Activated CD8-positive, alpha-beta memory T cell treated with anti-CD3 and anti-CD28 coated beads, Interleukin-2, amount 50 U/mL, for 48 hours (primary cell): ENCODE measurements at places on chromosomes 16 and 17.

- no peak for DNase-seq
Observed at GRCh38 chr16:67783353-67783725, 23.0 kb downstream of the RANBP10 start.

- no peak for DNase-seq
Observed at GRCh38 chr17:83007504-83008185, 71.8 kb upstream of the METRNL start.

DNA sequence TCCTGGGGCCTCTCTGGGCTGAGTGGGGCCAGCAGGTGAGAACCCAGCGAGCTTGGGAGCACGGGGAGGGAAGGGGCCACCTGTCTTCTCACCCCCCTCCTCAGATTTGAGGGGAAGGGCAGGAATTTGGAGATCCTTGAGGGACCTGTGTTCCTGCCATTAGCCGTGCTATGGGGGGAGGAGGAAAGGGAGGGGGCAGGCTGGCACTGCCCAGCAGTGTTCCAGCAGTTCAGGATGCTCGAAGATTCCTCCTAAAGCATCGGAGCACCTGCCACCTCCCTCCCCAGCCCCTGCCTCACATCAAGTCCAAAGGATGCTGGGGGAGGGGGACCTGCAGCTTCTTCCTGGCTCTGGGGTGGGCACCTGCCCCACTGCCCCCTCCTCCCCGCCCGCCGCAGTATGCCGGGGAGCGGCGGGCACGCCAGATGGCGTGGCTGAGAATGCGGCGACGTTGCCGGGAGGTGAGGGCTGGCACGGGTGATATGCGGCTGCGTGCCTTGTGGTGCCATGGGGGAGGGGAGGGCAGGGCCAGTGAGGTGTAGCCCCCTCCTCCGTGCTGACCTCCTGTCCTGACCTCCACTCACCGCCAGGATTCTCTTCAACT lies 4.7 kb upstream of the NEUROD2 start:
- no peak for DNase-seq

DNA sequence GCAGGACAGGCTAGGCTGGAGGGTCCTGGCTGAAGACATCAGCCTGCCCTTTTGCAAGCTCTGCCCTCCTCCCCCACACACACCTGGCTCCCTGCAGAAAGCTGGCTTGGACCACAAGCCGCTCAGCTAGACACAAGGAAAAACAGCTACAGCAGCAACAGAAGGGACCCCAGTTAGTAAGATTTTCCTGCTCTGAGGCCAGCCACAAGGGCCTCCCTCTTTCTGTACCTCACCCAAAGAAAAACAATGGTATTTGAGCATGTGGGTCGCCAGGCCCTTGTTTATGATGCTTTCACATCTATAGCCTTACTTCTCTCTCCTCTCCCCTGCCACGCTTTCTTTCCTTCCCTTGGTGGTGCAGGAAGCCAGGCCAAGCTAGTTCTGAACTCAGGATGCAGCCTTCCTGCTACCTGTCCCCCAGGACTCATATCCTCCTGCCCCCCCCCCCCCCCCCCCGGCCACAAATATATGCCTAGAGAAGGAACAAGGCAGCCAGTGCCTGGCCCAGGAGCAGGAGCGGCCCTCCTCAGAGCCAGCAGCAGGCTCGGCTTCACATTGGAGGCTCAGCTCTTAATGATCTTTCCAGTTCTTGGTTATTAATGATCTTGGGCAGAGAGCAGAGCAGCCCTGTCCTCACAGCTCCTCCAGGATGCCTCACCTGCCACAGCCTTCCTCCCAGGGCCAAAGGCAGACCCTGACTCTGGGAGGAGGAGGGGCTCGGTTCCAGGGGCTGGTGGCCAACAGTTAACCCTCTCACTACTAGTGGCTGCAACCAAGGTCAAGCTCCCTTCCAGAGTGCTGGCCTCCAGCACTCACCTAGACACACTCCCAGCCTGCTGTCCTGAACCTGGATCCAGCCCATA lies 19.5 kb downstream of the GRIN2C start:
- no peak for DNase-seq

- DNase-seq: no peak
Observed at GRCh38 chr16:3467921-3468320, 24.4 kb downstream of the NAA60 start.

DNA sequence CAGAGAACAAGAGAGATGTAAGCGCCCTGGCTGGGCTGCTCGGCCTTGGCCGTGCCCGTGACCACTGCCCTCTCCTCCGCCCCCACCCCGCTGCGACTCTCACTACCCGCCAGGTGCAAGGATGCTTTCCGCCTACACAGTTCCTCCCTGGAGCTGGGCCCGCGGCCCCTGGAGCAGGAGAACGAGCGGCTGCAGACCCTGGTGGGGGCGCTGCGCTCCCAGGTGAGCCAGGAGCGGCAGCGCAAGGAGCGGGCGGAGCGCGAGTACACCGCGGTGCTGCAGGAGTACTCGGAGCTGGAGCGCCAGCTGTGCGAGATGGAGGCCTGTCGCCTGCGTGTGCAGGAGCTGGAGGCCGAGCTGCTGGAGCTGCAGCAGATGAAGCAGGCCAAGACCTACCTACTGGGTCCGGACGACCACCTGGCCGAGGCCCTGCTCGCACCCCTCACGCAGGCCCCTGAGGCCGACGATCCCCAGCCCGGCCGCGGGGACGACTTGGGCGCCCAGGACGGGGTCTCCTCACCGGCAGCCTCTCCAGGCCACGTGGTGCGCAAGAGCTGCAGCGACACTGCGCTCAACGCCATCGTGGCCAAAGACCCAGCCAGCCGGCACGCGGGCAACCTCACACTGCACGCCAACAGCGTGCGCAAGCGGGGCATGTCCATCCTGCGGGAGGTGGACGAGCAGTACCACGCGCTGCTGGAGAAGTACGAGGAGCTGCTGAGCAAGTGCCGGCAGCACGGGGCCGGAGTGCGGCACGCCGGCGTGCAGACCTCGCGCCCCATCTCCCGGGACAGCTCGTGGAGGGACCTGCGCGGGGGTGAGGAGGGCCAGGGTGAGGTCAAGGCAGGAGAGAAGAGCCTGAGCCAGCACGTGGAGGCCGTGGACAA lies 9.2 kb upstream of the MRPL58 start:
- no peak for DNase-seq

- DNase-seq: no peak
Observed at GRCh38 chr16:57225978-57226377, 19.1 kb upstream of the ARL2BP start.

GRCh38 chr17:61401389-61402072 lies 1.9 kb downstream of the TBX2 start:
- DNase-seq: no peak

GRCh38 chr16:2388875-2389433 lies 40.3 kb upstream of the CCNF start:
- no peak for DNase-seq

DNA sequence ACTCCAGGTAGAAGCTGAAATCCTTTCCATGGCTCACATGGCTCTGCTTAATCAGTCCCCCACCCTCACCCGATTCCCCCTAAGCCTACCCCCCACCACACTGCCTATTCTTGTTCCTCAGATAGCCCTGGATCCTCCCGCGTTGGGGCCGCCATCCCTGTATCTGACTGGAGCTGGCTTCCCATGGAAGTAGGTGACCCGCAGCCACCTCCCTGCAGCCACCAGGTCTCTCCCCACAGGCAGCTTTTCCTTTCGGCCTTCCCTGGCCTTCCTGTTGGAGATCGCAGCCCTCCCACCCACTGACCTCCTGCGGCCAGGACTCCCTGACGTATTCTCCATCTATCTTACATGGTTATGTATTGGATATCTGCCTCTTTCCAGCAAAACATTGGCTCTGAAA lies 82.3 kb upstream of the MED9 start:
- DNase-seq: no peak

DNA sequence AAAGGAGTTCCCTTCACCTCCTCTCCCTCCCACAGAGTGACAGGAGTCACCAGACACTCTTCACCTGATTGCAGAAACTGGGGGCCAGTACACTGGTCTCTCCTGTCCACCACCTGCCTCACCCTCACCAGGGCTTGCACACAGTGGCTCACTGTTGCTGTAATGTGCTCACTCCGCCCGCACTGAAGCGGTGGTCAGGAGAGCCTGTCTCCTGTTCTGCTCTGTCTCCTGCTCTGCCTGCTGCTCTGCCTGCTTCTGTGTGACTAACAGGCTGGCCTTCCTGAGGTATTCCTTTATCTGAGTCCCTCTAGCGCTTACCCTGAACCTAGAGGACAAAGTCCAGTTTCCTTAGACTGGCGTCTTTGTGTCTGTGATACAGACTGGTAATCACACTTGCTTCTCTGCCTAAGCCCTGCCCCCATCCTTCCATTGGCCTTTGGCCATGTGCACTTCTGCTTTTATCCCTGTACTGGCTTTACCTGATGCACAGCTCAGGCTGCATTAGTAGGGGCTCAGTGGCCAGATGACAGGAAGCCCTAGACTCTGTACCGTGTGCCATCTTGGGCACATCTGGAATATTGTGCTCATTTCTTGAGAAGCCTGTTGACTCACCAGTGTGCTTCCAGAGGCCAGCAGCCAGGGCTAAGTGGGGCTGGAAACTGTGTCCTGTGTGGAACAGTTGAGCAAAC lies 13.3 kb downstream of the PROCA1 start:
- DNase-seq: no peak

DNA sequence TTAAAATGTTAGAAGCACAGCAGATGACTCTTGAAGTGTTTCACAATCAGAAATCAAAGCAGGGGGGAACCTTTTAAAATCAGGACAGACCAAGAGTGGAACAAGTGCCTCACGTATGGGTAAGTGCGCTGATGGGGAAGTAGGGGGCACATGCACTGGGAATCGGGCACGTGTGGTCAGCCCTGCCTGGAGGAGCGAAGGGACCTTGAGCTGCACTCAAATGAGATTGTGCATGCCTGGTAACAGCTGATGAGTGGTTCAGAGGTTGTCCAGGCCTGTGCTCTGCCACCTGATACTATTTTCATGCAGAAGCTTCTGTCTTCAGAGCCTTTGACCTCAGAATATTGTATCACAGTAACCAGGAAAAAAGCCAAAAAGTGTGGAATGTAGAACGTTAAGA lies 13.7 kb upstream of the XYLT2 start:
- peak; percentile 37 for DNase-seq

GRCh38 chr16:28866454-28866804 lies 2.8 kb downstream of the SH2B1 start:
- DNase-seq: no peak

DNA sequence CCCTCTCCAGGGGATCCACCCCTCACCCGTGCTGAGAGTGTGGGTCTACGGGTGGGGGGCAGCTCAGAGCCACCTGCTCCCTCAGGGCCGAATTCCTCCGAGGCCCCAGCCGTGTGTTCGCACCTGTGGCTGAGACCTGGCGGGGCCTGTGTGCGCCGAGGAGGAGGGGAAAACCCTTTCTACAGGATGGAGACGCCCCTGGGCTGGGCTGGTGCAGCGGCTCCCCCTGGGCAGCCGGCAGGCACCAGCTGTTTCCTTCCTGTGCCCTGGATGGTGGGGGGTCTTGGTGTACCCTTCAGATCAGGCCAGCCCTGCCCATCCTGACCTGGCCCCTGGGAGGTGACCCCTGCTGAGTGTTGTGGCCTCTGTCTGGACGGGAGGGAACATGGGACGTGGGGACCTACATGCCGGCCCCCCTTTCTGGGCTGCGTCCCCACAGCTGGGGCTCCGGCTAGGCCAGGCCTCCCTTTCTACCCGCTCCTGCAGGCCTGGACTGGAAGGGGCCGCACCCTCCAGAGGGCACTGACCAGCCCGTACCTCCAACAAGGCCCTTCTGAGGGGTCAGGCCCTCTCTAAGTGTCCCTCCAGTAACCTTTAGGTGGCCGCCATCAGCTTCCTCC lies 28.3 kb upstream of the PABPN1L start:
- no peak for DNase-seq

GRCh38 chr16:52572656-52573055 lies 25.7 kb upstream of the TOX3 start:
- no peak for DNase-seq

GRCh38 chr17:75249564-75249963 lies 11.8 kb downstream of the GGA3 start:
- DNase-seq: no peak

- DNase-seq: no peak
Observed at GRCh38 chr17:40058186-40058784, 4.1 kb upstream of the MED24 start.

- DNase-seq: no peak
Observed at GRCh38 chr17:67280279-67280678, 35.3 kb upstream of the HELZ start.

- no peak for DNase-seq
Observed at GRCh38 chr17:66980896-66981295, 16.4 kb downstream of the CACNG4 start.

- DNase-seq: no peak
Observed at GRCh38 chr17:44359458-44360143, 4.1 kb downstream of the FAM171A2 start.

DNA sequence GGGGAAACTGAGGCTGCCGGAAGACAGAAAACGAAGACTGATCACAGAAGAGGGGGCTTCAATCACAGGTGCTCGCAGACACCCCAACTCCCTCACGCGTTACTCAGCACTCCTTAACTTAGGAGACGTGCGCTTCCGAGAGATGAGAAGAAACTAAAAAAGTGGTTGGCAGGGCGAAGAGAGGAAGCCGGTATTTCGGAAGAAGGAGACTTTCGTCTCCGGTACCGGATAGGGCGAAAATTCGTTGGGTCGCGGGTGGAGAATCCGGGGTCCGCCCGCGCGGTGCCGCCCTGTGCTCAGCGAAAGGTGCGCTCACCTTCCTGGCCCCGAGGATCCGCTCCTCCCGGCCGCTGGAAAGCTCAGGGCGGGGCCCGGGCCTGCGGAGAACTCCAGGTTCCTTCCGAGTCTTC lies 917 bp upstream of the TBX2 start:
- no peak for DNase-seq

DNA sequence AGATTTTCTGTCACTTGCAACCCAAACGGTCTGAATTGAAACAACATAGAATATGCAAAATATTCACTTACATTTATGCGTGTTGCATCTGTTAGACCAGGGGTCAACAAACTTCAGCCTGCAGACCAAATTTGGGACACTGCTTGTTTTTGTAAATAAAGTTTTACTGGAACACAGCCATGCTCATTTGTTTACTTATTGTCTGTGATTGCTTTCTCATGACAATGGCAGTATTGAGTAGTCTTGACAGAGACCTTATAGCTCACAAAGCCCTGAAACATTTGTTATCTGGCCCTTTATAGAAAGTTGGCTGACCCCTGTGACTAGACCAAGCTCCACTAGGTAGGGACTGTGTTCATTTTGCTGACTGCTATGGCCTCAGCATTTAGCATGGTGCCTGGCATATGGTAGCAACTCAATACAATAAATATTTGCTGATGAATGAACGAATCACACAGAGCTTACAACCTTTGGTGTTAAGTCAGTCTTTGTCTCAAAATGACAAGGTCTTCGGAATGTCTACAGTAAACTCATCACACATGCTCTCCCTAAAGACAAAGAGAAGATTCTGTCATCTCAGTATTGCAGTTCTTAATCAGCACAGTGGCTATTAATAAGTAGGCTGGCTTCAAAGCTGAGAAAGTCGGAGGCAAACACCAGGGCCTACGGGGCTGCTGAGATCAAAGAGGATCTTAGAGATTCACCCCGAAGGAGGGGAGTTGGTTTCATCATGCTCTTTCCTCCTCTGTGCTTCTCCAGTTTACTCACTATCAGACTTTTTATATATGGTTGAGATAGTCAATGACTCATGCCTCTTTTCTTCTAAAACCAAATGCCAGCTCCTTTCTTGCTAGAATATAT lies 95.2 kb upstream of the AXIN2 start:
- peak; percentile 56 for DNase-seq
